ENCODE measurements at places on chromosomes 4 and X.

DNA sequence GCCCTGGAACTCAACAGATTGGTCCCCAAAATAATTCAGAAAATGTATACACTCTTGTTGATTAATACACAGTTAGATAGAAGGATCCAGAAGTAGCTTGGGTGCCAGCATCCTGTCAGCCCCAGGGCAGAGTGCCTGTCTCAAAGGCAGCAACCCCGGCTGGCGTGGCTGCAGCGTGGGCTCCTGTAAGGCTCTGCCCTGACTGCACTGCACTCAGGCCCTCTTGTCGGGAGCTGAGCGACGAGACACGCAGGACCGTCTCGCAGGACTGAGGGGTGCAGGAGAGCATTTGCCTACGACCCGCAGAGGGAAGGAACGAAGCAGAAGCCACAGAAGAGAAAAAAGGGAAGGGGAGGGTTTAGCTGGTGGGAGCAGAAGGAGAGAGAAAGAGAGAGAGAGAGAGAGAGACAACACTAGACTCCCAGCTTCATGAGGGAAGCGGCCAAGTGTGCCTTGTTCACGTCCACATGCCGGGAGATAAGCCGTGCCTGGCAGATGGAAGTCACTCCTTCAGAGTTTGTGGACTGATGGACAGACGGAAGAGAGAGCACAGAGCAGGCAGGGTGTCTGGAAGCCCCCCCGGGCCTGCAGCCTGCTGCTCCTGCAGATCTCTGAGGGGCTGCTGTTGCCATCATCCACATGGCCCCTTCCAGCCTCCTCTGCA lies 38.7 kb upstream of the HELT start:
- DNase-seq: no peak

DNA sequence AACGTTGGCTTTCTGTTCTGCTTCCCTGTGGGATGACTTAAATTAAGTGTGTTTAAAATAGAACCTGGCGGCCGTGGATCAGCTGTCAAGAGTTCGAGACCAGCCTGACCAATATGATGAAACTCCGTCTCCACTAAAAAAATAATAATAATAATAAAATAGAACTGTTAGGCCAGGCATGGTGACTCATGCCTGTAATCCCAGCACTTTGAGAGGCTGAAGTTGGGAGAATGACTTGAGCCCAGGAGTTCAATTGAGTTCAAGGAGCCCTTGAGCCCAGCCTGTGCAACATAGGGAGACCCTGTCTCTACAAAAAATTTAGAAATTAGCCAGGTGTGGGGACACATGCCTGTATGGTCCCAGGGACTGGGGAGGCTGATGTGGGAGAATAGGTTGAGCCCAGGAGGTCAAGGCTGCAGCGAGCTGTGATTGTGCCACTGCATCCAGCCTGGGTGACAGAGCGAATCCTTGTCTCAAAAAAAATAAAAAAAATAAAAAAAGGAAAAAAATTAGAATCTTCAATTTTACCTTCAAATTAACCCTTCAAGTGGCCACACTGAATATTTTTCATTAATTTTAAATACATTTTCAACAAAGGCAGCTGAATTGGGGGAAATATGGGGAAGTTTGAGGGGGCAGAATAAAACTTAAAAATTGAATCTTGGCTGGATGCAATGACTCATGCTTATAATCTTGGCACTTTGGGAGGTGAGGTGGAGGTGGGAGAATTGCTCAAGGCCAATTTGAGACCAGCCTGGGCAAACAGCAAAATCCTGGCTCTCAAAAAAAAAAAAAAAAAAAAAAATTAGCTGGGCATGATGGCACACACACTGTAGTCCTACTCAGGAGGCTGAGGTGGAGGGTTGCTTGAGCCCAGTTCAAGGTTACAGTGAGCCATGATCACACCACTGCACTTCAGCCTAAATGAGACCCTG lies 31.8 kb upstream of the HSD17B13 start:
- no peak for DNase-seq

DNA sequence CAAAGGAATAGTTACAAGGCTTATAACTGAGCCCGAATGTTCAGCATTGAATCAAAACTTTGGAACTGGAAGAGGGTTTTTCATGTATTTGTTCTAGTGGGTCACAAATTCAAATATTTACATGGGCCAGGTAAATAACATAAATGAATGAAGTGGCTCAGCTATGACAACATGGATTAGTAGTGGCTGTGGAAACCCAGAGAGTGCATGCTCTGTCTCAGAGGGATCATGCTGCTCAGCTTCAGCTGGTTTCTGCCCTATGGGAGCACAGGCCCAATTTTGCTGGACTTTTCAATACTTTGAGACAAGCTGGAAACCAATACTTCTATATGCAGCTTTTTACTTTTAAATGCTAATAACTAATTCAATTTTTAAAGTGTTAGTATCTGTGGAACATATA lies 394.0 kb upstream of the TEX13C start:
- no peak for DNase-seq

GRCh38 chr4:3724319-3725231 lies 41.6 kb upstream of the ADRA2C start:
- no peak for DNase-seq

DNA sequence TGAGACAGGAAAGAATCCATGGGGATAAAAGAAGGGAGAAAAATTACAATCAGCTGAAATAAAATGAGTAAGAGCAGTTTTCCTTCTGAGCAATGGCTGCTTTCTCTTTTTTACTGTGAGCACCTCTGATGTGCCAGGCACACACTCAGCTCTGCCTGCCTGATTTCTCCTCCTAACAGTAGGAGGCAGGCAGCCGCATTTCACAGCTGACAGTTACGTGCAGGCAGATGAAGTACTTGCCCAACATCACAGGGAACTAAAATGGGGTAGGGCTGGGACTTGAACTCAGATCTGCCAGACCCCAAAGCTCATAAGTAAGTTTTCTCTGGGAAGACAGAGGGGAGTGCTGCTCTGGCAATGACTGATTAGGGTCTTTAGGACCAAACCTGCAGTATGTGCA lies 54.6 kb downstream of the C4orf50 start:
- DNase-seq: no peak

- DNase-seq: no peak
These were observed 50.6 kb downstream of the ATP11C start for GRCh38 chrX:139882299-139882698.

DNA sequence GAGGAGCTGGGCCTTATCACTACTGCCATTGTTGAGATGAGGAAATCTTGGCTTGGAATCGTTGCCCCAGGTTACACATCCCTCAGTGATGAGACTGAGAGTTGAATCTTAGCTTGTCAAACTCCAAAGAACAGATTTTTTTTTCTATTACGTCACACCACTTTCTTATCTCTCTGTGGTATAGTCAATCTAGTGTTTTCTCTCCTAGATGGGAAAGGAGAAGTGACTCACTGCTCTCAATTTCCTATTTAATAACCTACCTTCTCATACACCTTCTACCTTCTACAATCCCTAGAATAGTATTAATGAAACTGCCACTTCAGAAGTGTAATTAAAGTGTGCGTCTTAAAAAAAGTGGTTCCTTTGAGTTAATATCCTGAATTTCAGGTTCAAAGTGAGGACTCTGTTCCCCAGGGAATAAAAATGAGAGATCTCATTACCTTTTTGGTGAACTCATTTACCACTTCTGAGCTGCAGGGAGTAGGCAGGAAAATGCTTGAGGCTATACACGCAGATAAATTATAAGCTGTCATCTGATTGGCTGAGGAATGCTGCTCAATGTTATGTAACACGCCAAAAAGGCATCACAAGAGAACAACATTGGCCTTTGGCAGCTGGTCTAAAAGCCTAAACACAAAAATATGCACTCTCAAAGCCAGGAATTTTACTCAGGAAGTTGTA lies 59.3 kb downstream of the MAD2L1 start:
- DNase-seq: no peak

GRCh38 chrX:18674417-18674787 lies 2.5 kb upstream of the RS1 start:
- no peak for DNase-seq
